ENCODE measurements at places on chromosomes 5 and 9.

GRCh38 chr5:65066387-65067146 is 297.8 kb downstream of the CWC27 start:
- DNase-seq: no peak

DNA sequence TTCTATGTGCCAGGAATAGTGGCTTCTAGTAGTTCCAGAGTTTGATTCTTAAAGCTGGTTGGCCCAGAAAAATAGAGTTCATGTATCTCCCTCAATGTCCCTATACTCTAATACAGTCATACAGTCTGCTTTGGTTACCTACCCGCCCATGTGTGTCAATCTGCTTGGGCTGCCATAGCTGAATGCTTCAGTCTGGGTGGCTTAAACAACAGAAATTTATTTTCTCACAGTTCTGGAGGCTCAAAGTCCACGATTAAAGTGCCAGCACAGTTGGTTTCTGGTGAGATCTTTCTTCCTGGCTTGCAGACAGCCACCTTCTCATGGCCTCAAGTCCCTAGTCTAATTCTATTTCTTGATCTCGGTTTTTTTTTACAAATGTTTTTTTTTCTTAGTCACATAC is 1739.0 kb downstream of the MAT2B start:
- no peak for DNase-seq

DNA sequence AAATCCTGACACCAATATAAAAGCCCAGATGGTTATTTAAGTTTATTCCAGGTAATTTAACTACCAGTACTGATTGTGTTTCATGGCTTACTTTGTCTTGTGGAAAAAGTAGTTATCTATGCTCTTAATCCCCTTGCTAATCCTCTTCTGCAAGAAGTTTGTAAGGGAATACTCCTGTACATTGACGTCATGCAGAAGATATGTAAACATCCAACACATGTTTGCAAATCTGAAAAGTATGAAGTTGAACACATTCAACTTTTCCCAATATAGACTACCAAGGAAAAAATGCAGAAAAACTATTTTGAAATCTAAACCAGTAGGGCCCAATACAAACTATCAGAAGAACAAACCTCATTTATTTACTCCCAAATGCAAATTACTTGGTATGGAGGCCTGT is 56.3 kb upstream of the ELL2 start:
- DNase-seq: no peak

DNA sequence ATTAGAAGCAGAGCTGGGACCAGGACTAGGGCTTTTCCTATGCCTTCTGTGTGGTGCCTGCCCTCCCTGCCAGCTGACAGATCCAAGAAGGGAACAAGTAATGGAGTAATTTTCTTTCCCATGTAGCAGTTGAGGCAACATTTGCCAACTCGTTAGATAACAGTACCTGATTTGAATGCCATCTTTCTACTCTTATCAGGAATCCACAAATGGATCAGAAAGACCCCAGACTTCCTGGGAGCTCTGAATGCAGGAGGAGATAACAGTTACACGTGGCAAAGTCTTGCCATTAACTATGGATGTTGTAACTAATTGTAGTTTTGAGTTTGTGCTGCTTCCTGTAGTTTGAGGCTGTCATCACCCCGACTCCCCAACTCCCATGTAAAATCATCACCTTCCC is 39.2 kb downstream of the RCL1 start:
- no peak for DNase-seq

DNA sequence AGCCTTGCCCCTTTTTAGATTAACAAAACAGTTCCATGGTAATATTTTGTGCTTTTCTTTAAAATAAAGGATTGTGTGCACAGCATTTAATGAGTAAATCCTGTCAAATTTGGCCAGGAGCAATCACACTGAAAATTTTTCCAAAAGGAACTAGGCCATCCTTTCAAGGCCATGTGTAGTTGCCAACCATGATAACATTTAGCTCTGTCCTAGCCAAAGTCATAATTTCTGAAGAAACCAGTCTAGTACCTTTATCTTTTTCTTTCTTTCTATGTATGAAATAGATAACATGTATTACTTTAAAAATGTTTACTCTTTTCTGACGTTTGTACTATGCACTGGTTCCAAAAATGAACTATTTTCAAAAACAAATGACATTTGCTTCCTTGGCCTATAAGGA is 143.7 kb downstream of the PBX3 start:
- no peak for DNase-seq

DNA sequence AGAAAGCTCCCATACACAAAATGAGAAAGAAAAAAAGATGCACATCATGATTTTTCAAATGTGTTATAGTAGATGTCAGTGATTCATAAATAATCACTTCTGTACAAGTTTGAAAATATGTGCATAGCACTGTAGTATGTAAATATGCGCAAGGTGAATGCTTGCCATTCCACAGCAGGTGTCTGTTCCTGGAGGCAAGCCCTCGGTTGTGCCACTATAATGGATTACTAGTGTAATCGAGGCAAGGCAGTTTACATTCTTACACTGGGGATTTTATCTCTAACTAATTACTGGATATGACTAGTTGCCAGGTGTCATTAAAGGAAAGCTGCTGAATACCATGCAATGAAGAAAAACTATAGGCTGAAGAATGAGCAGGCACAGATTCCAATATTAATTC is 93.6 kb downstream of the ARHGEF28 start:
- DNase-seq: no peak

DNA sequence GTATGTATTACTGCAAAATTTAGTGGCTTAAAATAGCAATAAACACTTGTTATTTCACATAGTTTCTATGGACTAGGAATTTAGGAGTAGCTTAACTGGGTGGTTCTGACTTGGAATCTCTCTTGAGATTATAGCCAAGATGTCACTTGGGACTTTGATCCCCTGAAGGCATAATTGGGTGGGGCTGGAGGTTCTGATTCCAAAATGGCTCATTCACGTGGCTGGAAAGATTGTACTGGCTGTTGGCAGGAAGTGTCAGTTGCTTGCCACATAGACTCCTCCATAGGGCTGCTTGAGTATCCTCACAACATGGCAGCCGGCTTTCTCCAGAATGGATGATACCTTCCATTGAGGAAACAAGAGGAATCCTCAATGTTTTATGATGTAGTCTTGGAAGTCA is 11.3 kb downstream of the GALNT12 start:
- no peak for DNase-seq

DNA sequence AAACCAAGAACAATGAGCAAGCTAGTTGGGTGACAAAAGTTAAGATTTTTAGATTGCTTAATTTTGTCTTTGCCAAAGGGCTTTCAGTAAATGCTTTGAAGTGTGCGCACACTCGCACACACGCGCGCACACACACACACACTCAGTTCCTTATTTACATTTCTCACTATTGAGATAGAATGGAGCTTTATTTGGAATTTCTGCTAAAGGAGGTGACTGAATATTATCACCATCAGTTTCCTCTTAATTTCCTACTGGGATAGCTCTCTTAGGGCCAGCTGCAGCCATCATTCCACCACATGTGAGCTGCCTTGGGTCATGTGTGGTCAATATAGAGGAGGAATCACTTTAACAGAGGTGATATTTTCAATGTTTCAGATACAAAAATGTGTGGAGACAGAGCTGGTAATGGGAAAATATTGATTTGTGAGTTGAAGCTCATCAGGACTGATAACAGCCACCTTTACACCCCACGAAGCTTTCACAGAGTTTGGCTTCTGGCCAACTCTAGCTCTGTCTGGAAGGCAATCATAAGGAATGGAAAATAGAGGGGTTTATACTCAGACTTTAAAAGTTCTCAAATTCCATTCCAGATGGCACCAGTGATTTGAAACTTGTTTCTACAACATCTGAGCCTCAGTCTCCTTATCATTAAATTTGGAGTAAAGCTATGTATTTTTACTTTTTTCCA is 99.9 kb downstream of the MACIR start:
- no peak for DNase-seq

- no peak for DNase-seq
Measured at GRCh38 chr9:5712651-5713390, 83.9 kb downstream of the RIC1 start.

All from activated T-cell treated with anti-CD3 and anti-CD28 coated beads, Interleukin-2, amount 50 U/mL, for 72 hours (primary cell).